ENCODE measurements at places on chromosomes 5 and 9.

- no peaks in the 10 kb centered on the region for H3K36me3 ChIP-seq
- peak; percentile 81 for DNase-seq
- H3K27ac ChIP-seq: peak overlapping the region; percentile 57
Measured at GRCh38 chr5:107593009-107593408, 77.7 kb downstream of the EFNA5 start.

GRCh38 chr9:129282731-129283211 lies 104.7 kb upstream of the IER5L start:
- H3K27me3 ChIP-seq: no peaks in the 10 kb centered on the region
- H3K36me3 ChIP-seq: no peaks in the 10 kb centered on the region
- no peak overlapping the region for H3K27ac ChIP-seq
- H3K4me3 ChIP-seq: no peak overlapping the region
- H3K4me1 ChIP-seq: peaks cover 13% of the 10 kb centered on the region

GRCh38 chr9:94159069-94159939 lies 75.0 kb downstream of the PTPDC1 start:
- peak overlapping the region; percentile 33 for H3K27ac ChIP-seq
- no peaks in the 10 kb centered on the region for H3K27me3 ChIP-seq
- peaks cover 17% of the 10 kb centered on the region for H3K4me1 ChIP-seq
- peak; percentile 22 for DNase-seq
- H3K36me3 ChIP-seq: no peaks in the 10 kb centered on the region

DNA sequence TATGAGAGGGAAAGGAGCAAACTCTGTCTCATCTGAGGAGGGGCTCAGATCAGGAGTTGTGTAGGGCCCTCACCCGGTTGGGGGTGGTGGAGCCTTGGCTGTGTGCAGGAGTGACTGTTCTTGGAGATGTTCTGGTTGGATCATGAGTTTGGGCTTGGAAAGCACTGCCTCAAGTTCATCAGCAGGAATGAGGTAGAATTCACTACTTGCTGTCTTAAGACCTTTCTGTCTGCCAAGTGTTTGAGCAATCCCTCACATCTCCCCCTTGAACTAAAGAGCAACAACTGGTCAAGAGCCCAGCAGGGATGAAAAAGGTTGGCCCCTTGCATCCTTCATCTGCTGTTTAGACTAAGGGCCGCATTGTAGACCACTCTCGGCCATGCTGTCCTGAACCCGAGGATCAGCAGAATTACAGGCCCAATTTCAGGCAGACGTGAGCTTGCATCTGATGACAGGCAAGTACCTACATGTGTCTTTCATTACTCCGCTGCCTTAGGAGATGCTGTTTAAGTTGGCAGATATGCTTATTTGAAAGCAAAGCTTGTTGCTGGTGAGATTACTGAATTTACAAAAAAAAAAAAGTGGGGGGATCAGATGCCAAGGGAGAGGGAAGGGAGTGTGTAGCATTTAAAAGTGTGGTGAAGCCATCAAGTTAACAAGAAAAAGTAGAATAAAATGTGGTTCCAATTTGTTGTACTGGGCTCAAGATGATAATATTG lies 36.4 kb downstream of the PIK3R1 start:
- H3K4me3 ChIP-seq: no peak overlapping the region
- H3K4me1 ChIP-seq: peaks cover 27% of the 10 kb centered on the region
- peak; percentile 95 for DNase-seq
- peak overlapping the region; percentile 71 for H3K27ac ChIP-seq

DNA sequence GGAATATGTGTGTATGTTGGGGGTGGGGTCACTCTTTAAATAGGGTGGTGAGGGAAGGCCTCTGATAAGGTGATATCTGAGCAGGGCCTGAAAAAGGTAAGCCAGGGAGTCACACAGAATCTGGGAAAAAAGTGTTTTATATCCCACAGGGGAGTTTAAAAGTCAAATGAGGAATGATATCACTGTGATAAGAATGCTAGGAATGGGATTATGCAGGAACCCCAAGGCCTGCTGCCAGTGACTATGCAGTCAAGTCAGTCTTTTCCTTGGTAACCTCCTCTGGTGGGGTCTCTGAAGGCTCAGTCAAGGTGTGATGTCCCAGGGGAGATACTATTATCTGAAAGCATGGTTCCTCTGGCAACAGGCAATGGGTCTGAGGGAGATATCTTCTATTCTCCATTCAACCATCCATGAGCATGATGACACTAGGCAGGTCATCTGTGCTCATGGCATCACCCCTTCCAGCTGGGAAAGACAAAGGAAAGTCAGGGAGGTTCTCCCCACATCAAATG lies 53.5 kb downstream of the GRIA1 start:
- no peaks in the 10 kb centered on the region for H3K4me1 ChIP-seq
- H3K36me3 ChIP-seq: no peaks in the 10 kb centered on the region
- DNase-seq: no peak
- no peak overlapping the region for H3K4me3 ChIP-seq
- H3K27me3 ChIP-seq: no peaks in the 10 kb centered on the region
- no peak overlapping the region for H3K27ac ChIP-seq

DNA sequence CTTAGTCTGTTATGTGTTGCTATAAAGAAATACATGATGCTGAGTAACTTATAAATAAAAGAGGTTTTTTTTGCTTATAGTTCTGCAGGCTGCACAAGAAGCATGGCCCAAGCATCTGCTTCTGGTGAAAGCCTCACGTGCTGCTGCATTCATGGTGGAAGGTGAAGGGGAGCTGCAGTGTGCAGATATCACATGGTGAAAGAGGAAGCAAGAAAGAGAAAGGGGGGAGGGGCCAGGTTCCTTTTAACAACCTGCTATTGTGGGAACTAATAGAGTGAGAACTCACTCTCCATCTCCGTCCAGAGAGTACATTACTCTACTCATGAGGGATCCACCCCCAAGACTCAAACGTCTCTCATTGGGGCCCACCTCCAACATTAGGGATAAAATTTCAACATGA lies 12.5 kb upstream of the PARP8 start:
- no peak overlapping the region for H3K4me3 ChIP-seq
- H3K27ac ChIP-seq: no peak overlapping the region
- no peaks in the 10 kb centered on the region for H3K27me3 ChIP-seq
- H3K36me3 ChIP-seq: no peaks in the 10 kb centered on the region
- H3K4me1 ChIP-seq: no peaks in the 10 kb centered on the region

- H3K27me3 ChIP-seq: peaks cover 5% of the 10 kb centered on the region
- H3K4me3 ChIP-seq: no peak overlapping the region
- H3K4me1 ChIP-seq: peaks cover 13% of the 10 kb centered on the region
- no peak for DNase-seq
Measured at GRCh38 chr9:113677569-113677968, 198.5 kb upstream of the ZNF618 start.

DNA sequence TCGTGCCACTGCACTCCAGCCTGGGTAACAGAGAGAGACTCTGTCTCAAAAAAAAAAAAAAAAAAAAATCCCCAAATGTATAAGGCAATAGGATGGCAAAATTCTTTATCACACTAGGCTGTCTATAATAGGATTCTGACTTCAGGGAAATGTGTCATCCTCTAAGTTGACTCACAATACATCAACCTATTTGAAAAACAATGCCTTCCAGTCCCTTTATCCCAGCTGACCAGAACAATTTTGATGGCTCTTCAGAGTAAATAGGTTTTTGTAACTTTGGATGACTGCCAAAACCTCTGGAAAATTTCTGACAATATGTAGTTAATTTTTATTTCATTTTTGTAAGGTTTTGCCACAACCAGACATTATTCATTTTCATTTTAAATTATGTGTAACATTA lies 184.1 kb downstream of the CCDC192 start:
- H3K4me3 ChIP-seq: no peak overlapping the region
- DNase-seq: no peak
- H3K27ac ChIP-seq: no peak overlapping the region
- H3K27me3 ChIP-seq: no peaks in the 10 kb centered on the region
- no peaks in the 10 kb centered on the region for H3K36me3 ChIP-seq

GRCh38 chr5:73531356-73531755 lies 33.1 kb downstream of the BTF3 start:
- no peak overlapping the region for H3K4me3 ChIP-seq
- no peak for DNase-seq
- H3K27me3 ChIP-seq: peaks cover 8% of the 10 kb centered on the region
- H3K4me1 ChIP-seq: no peaks in the 10 kb centered on the region
- no peaks in the 10 kb centered on the region for H3K36me3 ChIP-seq
- no peak overlapping the region for H3K27ac ChIP-seq

GRCh38 chr5:150279330-150280020 lies 10.1 kb downstream of the CAMK2A start:
- H3K4me1 ChIP-seq: peaks cover 19% of the 10 kb centered on the region
- no peak overlapping the region for H3K27ac ChIP-seq
- H3K27me3 ChIP-seq: no peaks in the 10 kb centered on the region
- no peaks in the 10 kb centered on the region for H3K36me3 ChIP-seq
- H3K4me3 ChIP-seq: no peak overlapping the region
- no peak for DNase-seq

DNA sequence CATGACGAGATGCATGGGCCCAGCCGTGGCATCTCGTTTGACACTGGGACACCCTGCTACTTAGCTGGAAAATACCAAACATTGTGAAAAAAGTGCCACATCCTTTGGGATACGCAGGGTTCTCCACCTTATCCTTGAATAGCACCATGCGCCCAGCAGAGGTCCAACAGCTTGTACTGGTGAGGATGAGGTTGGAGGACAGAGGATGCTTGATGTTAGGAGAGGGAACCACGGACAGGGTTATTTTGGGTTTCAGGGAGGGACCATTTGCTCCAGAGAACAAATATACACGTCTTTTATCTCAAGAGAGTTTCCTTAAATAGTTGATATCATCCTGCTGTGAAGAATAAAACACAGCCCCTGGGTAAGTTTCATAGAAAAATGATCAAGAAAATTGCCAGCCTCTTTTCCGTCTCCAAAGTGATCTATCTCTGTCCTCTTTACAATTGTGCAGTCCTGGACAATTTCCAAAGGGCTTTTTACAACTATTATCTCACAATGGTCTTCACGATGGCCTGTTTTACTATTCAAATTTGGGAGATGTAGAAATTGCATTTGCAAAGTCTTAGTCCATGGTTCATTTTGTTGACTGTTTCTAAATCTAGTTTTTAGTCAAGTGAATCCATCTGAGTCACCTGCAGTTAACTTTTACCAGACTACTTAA lies 19.9 kb upstream of the FRRS1L start:
- DNase-seq: no peak
- no peaks in the 10 kb centered on the region for H3K27me3 ChIP-seq
- H3K27ac ChIP-seq: no peak overlapping the region
- H3K36me3 ChIP-seq: no peaks in the 10 kb centered on the region
- H3K4me1 ChIP-seq: no peaks in the 10 kb centered on the region

- no peak overlapping the region for H3K4me3 ChIP-seq
- no peaks in the 10 kb centered on the region for H3K36me3 ChIP-seq
- H3K27ac ChIP-seq: no peak overlapping the region
- H3K27me3 ChIP-seq: no peaks in the 10 kb centered on the region
- DNase-seq: no peak
Measured at GRCh38 chr9:426976-427375, 212.3 kb downstream of the DOCK8 start.

- no peaks in the 10 kb centered on the region for H3K27me3 ChIP-seq
- H3K27ac ChIP-seq: no peak overlapping the region
- DNase-seq: no peak
- no peaks in the 10 kb centered on the region for H3K36me3 ChIP-seq
- H3K4me1 ChIP-seq: no peaks in the 10 kb centered on the region
- no peak overlapping the region for H3K4me3 ChIP-seq
Measured at GRCh38 chr9:111838439-111838838, 43.7 kb upstream of the SHOC1 start.

DNA sequence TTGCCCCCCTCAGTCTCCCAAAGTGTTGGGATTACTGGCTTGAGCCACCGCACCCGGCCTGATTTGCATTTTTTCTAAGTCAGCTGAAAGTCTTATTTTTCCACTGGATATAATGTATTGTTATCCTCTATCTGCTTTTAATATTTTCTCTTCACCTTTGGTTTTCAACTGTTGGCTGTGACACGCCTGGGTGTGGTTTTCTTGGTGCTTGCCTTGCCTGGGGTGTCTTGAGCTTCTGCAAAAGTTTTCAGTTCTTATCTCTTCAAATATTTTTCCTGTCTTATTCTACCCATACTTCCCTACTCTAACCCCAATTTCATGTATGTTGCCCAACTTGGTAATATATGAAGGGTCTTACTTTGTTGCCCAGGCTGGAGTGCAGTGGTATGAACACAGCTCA lies 4.3 kb upstream of the MXD3 start:
- H3K4me3 ChIP-seq: no peak overlapping the region
- H3K27me3 ChIP-seq: no peaks in the 10 kb centered on the region
- no peaks in the 10 kb centered on the region for H3K36me3 ChIP-seq
- DNase-seq: no peak
- H3K27ac ChIP-seq: no peak overlapping the region
- peaks cover 16% of the 10 kb centered on the region for H3K4me1 ChIP-seq

DNA sequence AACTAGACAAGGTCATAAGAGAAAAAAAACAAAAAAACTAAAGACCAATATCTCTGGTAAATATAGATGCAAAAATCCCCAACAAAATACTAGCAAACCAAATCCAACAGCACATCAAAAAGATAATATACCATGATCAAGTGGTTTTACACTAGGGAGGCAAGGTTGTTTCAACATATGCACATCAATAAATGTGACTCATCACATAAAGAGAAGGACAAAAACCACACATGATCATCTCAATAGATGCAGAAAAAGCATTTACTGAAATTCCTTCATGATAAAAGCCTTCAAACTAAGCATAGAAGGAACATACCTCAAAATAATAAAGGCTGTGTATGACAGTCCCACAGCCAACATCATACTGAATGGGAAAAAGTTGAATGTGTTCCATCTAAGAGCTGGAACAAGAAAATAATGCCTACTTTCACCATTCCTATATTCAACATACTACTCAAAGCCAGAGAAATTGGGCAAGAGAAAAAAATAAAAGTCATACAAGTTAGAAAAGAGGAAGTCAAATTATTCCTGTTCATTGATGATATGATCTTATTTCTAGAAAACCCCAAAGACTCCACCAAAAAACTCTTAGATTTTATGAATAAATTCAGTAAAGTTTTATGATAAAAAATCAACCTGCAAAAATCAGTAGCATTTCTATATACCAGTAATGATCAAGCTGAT lies 72.2 kb upstream of the FAM169A start:
- no peaks in the 10 kb centered on the region for H3K4me1 ChIP-seq
- H3K27ac ChIP-seq: no peak overlapping the region
- H3K4me3 ChIP-seq: no peak overlapping the region
- peaks cover 3% of the 10 kb centered on the region for H3K27me3 ChIP-seq

GRCh38 chr5:35857606-35858205 lies 1.0 kb downstream of the IL7R start:
- peaks cover 4% of the 10 kb centered on the region for H3K4me1 ChIP-seq
- H3K36me3 ChIP-seq: no peaks in the 10 kb centered on the region
- no peak overlapping the region for H3K27ac ChIP-seq
- DNase-seq: no peak

DNA sequence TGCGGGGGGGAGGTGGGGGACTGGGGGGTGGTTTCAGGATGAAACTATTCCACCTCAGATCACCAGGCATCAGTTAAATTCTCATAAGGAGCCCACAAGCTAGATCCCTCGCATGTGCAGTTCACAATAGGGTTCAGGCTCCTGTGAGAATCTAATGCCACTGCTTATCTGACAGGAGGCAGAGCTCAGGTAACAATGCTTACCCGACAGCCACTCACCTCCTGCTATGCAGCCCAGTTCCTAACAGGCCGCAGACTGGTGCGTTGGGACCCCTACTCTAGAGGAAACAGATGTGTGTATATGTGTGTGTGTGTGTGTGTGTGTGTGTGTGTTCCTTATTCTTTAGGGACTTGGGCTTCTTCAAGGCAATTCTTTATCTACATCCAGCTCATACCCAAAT lies 352.3 kb upstream of the CCNH start:
- H3K4me3 ChIP-seq: no peak overlapping the region
- no peaks in the 10 kb centered on the region for H3K36me3 ChIP-seq
- no peak for DNase-seq
- H3K27ac ChIP-seq: no peak overlapping the region
- no peaks in the 10 kb centered on the region for H3K4me1 ChIP-seq
- H3K27me3 ChIP-seq: no peaks in the 10 kb centered on the region

All from muscle of leg (tissue), 16 donors.